ENCODE measurements at places on chromosomes 7 and 10.

DNA sequence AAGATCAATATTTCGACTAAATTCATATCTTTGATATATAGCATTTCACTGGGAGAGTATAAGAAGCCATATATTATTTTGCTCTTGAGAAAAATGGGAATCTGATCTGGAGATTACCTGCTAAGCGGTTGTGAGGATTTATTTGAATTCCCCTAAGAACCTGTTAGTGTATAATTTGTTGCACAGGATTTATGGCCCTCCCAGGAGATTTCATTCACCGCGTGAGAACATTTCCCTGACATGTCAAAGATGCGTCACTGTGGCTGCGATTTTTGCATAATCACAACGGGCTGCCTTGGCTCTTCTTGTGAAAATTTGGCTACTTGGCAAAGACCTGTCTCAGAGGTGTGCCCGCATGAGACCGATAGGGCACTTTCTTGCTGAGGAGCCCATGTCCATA lies 184.7 kb upstream of the PFKP start:
- DNase-seq, result no peak

- no peak for DNase-seq
These were observed 30.7 kb upstream of the ADCY1 start for GRCh38 chr7:45543473-45543872.

GRCh38 chr7:93036807-93037206 lies 81.0 kb downstream of the SAMD9 start:
- DNase-seq, result no peak

GRCh38 chr10:93193906-93194305 lies 120.2 kb downstream of the CYP26A1 start:
- no peak for DNase-seq

DNA sequence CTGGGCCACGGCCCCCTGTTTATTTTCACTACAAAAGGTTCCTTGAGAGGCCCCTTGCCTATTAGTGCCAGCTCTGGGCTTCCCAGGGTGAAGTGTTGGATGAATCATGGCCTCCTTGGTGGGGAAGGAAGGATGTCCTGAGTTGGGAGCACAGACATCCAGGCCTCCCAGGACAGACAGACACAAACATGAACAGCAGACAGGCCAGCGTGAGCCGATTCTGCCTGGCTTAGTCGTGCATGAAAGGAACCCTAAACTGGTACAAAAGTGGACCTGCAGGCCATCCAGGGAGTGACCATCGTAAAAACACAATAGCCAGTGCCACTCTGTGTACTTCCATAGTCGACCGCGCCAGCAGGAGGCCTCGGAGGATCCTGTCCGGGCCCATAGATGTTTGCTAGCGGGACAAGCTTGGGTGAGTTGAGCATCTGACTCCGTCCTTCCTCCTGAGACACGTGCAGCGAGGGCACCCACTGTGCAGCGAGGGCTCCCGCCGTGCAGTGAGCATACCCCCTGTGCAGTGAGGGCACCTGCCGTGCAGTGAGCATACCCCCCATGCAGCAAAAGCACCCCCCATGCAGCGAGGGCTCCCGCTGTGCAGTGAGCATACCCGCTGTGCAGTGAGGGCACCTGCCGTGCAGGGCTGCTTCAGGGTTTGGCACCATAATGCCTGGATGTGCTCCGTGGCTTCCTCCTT lies 51.3 kb upstream of the PRKAR1B start:
- no peak for DNase-seq

DNA sequence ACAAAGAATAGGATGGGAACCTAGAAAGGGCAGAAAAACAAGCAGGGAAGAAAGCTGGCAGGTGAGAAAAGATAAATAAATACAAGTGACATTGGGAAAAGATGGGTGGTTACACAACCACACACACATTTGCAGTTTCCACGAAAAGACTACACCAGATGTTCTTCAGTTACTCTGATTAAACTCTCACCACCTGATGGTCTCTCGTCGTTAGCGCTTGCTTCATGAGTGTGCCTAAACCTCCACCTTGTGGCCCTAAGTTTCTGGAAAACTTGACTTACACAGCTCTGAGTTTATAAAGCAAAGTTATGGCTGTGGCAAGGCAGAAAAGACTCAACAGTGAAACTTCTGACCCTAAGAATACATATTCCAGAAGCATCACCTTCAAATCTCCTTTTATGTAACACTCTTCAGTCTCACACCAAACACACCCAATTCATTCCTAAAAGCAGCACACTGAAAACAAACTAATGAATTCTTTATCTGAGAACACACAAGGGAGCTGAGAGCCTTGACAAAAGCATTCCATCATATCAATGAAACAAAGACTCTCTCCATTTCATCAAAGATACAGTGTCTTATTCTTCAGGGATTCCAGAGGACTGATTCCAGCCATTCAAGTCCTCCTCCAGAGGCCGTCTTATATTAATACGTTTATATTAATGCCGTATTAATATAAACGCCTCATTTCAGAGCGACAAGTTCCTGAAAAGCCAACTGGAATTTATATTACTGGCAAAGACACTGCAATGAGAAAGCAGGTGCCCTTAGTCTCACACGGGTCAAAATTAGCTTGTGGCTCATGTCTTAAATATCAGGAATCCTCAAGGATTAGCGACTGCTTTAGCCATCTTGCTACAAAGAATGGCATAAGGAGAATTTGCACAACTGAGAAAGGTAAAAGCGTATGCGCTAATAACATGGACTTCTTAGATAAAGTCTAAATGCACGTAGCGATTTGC lies 77.6 kb downstream of the RNF216 start:
- no peak for DNase-seq

Measured in GOT3 (cell line).